SW 1271 (cell line): ENCODE measurements at places on chromosomes 13 and 19.

DNA sequence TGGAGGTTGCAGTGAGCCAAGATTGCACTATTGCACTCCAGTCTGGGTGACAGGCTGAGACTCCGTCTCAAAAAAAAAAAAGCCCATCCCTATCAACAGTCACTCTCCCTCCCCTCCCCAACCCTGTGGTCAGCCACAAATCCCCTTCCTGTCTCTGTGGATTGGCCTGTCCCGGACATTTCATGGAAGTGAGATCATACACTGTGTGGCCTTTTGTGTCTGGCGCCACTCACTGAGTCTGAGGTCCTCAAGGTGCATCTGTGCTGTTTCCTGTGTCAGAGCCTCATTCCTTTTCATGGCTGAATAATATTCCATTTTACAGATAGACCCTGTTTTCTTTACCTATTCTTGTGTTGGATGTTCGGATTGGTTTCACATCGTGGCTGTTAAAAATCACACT lies 149.5 kb downstream of the PTPRS start:
- DNase-seq = no peak

GRCh38 chr13:60627071-60627686 lies 230.2 kb downstream of the TDRD3 start:
- peak; percentile 41 for DNase-seq

GRCh38 chr13:26541678-26542568 lies 15.6 kb upstream of the WASF3 start:
- DNase-seq = no peak

DNA sequence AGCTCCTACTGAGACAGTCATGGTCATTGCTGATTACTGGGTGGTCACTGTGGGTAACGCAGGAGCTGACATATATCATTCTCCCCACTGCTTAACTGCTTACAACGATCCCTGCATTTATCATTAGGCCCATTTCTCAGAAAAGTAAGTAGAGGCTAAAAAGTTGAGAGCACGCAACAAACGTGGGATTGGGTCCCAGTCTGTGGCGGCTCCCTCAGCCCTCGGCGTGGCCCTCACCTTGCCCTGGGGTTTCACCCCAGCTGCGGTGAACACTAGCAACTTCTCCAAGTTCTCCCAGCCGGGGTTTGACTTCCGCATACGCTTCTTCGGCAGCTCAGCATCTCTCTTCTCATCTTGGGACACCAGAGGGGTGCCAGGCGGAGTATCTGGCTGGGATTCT lies 2.5 kb downstream of the PNKP start:
- DNase-seq = no peak

GRCh38 chr13:112657850-112658445 lies 31.9 kb upstream of the ATP11A start:
- no peak for DNase-seq

DNA sequence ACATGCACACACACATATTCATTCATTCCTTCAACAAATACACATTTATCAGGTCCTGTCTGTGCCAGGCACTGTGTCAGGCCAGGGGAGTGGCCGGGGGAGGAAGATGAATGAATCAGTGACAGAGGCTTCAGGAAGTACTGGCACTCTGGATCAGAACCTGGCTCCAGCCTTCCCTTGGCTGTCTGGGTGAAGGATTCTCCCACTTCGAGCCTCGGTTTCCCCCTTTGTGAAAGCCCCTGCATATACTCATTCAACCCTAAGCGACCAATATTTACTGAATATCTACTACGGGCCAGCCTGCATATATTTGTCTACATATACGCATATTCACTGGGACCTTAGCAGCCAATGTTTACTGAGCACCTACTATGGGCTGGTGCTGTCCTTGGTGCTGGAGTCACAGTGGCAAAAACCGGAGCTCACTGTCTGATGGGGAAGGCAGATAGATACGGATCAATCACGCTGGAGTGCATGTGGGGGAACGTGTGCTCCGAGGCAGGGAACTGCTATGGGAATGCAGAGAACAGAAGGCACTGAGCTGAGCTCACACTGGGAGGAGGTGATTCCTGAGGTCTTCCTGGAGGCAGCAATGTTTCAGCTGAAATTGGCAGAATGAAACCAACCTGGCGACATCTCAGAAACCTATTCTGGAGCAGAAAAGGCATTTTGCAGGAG lies 636 bp upstream of the ZNF579 start:
- DNase-seq = no peak

- DNase-seq = no peak
Observed at GRCh38 chr13:25179832-25180774, 8.0 kb upstream of the AMER2 start.

DNA sequence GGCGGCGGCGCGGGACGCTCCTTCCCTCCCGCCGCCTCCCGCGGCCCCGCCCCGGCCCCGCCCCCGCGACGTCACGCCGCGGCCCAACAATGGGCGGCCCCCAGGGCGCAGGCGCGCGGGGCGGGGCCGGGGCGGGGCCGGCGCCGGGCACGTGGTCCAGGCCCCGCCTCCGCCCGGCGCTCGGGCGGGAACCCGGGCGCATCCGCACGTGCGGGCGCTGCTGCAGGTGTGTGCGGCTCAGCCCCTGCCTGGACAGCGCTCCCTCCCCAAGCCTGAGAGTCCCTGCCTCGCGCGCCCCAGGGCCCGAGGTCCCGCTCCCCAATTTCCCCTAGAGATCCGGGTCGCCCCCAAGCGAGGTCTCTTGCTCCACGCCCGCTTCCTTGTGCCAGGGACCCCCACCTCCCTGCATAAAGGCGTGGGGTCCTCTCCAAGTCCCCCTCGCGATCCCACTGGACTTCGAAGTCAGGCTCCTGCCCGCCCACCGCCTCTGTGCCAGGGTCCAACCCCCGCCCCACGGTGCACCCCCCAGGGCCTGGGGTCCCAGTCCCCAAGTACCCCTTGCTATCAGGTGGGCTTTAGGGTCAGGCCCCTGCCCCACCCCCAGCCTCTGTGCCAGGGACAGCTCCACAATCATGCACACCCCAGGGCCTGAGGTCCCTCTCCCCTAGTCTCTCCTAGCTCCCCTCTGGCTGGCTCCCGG lies at the start of gene MEX3D:
TSS of gene MEX3D (minus strand) at position 6 of the 700 bp plus-strand sequence. CDS start 267 bp downstream, outside the sequence.
- DNase-seq = peak; percentile 31

GRCh38 chr19:10220695-10221094 lies 10.4 kb downstream of the S1PR2 start:
- no peak for DNase-seq

GRCh38 chr13:28299916-28300315 lies 161.6 kb downstream of the PAN3 start:
- DNase-seq = no peak

GRCh38 chr13:52164989-52165388 lies 5.6 kb upstream of the NEK3 start:
- DNase-seq = no peak

GRCh38 chr13:32811297-32811800 lies 204.9 kb upstream of the KL start:
- DNase-seq = no peak

DNA sequence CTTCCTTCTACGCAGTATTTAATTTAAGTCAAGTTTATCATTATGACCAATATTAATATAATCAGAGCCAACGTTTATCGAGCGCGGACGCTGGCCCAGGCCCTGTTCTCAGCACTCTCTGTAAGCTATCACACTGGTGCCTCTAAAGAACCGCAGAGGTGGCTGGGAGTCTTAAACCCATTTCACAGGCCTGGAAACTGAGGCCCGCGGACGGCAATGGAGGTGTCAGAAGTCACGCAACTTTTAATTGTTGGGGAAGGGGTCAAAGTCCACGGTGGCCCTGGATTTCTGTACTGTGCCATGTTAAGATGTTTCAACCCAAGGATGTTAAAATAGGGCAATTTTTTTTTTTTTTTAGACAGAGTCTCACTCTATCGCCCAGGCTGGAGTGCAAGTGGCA lies 8.8 kb downstream of the PTPRS start:
- DNase-seq = no peak

GRCh38 chr13:100356889-100357288 lies 231.7 kb downstream of the GGACT start:
- DNase-seq = no peak

DNA sequence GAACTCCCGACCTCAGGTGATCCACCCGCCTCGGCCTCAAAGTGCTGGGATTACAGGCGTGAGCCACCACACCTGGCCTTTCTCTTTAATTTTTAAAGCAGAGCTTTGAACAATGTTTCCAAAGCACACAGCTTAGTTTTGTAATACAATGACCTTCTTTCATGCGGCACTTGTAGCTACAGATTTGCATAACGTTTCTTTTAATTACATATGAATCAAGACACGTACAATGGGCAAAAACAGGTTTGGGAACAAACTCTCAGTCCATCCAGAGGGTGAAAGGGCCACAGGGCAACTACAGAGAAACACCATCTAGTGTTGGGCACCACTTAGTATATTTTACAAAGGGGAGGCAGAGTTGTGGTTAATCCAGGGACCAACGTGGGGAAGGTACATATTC lies 19.0 kb upstream of the S1PR4 start:
- DNase-seq = no peak

DNA sequence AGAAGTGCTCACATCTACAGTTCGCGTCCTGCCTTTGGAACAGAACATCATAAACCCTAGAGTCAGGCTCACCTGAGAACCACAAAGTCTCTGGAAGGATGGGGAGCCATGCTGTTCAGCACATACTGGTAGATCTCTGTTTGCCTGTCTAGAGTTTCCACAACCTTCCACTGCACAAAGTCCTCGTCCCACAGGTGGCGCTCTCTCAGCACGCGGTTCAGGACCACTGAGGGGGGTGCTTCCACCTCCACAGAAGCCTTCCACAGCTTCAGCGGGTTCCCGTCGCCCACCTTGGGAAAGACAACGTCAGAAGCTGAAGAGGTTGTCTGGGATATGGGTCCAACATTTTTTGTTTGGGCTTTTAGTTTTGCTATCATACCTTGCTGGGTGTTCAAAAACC lies 93.6 kb downstream of the KL start:
- no peak for DNase-seq
